ENCODE measurements at places on chromosomes 12 and 14.
A peak's percentile ranks its signal among the peaks of the same experiment; 100 is the strongest.

DNA sequence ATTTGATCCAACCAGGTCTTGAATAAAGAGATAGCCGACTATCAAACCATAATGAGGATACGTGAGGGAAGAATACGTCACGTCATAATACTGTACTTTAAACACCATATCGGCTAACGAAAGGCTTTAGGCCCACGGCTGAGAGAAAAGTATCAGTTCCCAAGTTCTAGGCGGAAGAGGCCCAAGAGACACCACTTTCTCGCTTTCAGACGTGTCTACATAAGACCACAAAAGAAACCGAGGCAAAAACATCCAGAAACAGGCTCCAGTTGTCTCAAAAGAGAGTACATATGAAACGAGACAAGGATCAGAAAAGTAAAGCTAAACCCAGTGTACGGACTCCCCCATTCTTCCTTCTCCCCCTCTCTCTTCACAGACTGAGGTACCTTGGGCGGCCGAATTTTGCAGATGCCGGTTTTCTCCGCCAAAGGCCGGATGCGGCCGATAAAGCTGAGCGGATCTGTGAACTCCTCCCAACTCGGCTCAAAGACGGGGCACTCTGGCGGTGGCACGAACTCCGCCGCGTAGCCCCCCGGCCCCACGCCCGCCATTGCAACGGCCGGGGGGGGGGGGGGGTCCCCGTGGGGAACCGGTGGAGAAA, 479 bp downstream of the KDM5A start:
- H3K27ac ChIP-seq: peak overlapping the region; percentile 94
- peak; percentile 31 for DNase-seq
- H3K4me1 ChIP-seq: peaks cover 15% of the 10 kb centered on the region
- H3K36me3 ChIP-seq: peaks cover 11% of the 10 kb centered on the region
- H3K4me3 ChIP-seq: peak overlapping the region; percentile 97

DNA sequence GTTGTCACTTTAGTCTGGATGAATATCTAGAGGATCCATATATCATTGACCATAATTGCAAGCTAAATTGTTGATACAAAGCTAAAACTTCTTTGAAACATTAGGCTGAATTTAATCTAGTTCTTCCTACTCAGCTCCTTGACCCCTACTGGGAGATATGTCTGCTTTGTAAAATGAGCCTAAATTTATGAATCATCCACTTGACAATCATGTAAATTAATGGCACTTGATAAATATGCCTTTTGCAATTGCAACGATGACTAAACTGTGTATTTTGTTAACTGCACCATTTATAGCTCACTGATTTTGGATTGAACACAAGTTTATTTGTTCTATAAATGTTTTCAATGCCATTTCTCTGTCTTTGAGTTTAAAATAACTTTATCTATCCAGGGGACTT, 1616.5 kb upstream of the FLRT2 start:
- H3K4me1 ChIP-seq: no peaks in the 10 kb centered on the region
- no peaks in the 10 kb centered on the region for H3K27me3 ChIP-seq
- no peak overlapping the region for H3K27ac ChIP-seq
- DNase-seq: no peak
- H3K36me3 ChIP-seq: no peaks in the 10 kb centered on the region
- no peak overlapping the region for H3K4me3 ChIP-seq

GRCh38 chr14:102930138-102930752, 7.8 kb downstream of the AMN start:
- peak overlapping the region; percentile 43 for H3K4me3 ChIP-seq
- H3K36me3 ChIP-seq: no peaks in the 10 kb centered on the region
- no peak for DNase-seq
- peaks cover 17% of the 10 kb centered on the region for H3K27me3 ChIP-seq

- no peaks in the 10 kb centered on the region for H3K4me1 ChIP-seq
- H3K4me3 ChIP-seq: no peak overlapping the region
- DNase-seq: no peak
- no peak overlapping the region for H3K27ac ChIP-seq
- H3K27me3 ChIP-seq: no peaks in the 10 kb centered on the region
Observed at GRCh38 chr12:26252946-26253345, 57.6 kb downstream of the SSPN start.

DNA sequence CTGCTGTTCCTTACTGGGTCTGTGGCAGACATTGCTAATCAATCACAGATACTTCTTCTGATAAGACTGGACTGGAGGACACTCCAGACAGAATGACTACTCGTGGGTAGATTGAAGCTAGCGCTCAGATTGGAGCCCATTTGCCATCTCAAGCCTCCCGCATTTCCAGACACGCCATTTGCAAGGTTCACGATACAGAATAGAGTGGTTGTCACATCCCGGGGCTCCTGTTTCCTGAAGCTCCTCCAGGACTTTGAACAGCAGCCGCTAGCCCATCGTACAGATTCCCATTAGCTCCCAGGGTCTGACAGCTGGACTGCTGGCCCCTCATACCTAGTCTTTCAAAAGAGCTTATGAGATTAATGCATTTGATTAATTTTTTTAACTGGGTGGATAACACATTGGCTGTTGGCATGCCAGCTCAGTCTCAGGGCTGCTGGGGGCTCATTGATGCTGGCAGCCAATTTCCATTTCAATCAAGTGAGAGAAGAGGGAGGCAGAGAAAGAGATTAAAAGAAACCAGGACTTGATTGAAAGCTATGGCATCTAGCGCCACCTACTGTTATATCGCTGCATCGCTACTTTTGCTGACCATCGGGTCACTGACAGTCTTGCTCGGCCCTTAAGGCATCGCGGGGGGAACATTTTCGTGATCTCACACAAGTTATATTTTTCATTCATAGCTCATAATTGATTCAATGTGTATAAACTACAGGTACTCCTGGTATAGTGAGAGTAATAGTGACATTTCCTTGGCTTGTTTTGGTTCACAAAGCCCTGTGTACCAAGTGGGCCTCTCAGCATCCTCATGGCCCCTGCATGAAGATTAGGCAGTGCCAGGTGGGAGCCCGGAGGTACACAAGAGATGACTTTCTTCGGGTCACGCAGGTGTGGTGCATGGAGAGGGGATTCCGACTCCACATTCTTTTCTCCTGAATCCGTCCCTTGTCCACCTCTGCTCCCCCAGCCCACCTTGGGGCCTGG, 78.6 kb downstream of the CCDC60 start:
- no peak for DNase-seq
- no peaks in the 10 kb centered on the region for H3K36me3 ChIP-seq
- no peak overlapping the region for H3K27ac ChIP-seq
- H3K4me1 ChIP-seq: no peaks in the 10 kb centered on the region

DNA sequence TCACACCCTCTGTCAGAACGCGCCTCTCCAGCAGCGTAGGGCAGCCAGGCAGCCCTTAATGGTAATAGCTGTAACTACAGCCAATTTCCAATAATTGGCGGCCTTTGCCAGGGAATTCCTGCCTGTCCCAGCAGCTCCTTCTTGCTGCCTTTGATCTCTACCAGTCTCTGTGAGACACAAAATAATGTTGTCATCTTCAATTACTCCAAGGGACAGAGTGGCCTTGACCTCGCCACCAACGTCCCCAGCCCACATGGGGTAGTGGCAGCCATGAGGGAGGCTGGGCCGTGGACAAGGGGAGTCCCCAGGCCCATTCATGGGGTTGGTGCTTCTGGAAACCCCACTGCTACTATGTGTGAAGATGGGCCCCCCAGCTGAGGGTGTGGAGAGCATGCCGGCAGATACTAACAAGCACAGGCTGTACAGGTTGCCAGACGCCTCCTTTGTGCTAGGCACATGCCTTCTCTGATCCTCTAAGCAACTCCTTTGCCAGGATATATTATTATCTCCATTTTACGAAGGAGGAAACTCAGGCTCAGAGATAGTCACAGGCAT, 17.4 kb upstream of the CLMN start:
- H3K4me3 ChIP-seq: no peak overlapping the region
- H3K27ac ChIP-seq: no peak overlapping the region
- DNase-seq: no peak
- H3K4me1 ChIP-seq: no peaks in the 10 kb centered on the region

- DNase-seq: no peak
- no peak overlapping the region for H3K27ac ChIP-seq
- no peak overlapping the region for H3K4me3 ChIP-seq
- H3K27me3 ChIP-seq: no peaks in the 10 kb centered on the region
- H3K36me3 ChIP-seq: no peaks in the 10 kb centered on the region
Observed at GRCh38 chr12:2457215-2457932, 337.4 kb upstream of the FKBP4 start.

- H3K4me3 ChIP-seq: no peak overlapping the region
- H3K36me3 ChIP-seq: no peaks in the 10 kb centered on the region
- DNase-seq: no peak
Observed at GRCh38 chr14:95321693-95322455, 2.2 kb upstream of the CLMN start.

- H3K36me3 ChIP-seq: no peaks in the 10 kb centered on the region
- peaks cover 4% of the 10 kb centered on the region for H3K4me1 ChIP-seq
- H3K27me3 ChIP-seq: no peaks in the 10 kb centered on the region
- no peak overlapping the region for H3K4me3 ChIP-seq
- no peak overlapping the region for H3K27ac ChIP-seq
Observed at GRCh38 chr14:75306927-75307699, 28.5 kb downstream of the FOS start.

DNA sequence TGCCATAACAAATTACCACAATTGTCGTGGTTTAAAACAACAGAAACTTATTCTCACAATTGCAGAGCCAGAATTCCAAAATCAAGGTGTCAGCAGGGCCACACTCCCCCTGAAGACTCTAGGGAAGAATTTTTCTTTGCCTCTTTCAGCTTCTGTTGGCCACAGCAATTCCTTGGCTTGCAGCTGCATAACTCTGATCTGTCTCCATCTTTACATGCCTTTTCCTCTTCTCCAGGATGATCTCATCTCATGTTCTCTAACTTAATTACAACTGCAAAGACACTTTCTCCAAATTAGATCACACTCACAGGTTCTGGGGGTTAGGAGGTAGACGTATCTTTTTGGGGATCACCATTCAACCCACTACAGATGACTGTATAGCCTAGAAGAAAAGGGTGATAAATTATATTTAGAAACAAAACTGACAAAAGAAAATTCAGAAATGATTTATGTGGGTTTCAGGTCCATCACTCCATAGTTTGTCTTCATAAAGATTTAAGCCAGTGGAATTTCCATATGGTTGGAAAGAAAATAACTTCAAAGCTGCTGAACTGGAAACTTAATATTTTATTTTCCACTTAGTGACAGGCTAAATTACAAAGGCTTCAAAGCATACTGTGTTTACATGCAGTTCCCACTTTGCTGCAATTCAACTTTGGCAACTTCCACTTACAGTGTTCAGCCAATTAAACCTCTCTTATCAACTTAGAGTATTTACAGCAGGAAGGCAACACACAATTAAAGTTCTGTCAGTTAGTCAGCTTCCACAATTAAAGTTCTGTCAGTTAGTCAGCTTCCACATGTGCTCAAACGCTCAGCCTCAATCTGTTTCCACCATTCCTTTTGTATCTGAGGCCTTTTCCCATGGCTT, 213.3 kb downstream of the EPS8 start:
- DNase-seq: no peak
- H3K27me3 ChIP-seq: no peaks in the 10 kb centered on the region
- no peak overlapping the region for H3K27ac ChIP-seq
- H3K4me1 ChIP-seq: no peaks in the 10 kb centered on the region
- no peak overlapping the region for H3K4me3 ChIP-seq
- no peaks in the 10 kb centered on the region for H3K36me3 ChIP-seq

- no peak overlapping the region for H3K4me3 ChIP-seq
- no peak for DNase-seq
- no peaks in the 10 kb centered on the region for H3K4me1 ChIP-seq
Observed at GRCh38 chr14:78107166-78107565, 63.0 kb upstream of the NRXN3 start.

GRCh38 chr12:50980545-50980944, 28.2 kb downstream of the HIGD1C start:
- no peak for DNase-seq
- no peaks in the 10 kb centered on the region for H3K27me3 ChIP-seq
- H3K36me3 ChIP-seq: no peaks in the 10 kb centered on the region
- no peak overlapping the region for H3K4me3 ChIP-seq
- H3K4me1 ChIP-seq: no peaks in the 10 kb centered on the region
- no peak overlapping the region for H3K27ac ChIP-seq

GRCh38 chr14:59543873-59544272, 32.7 kb downstream of the CCDC175 start:
- no peaks in the 10 kb centered on the region for H3K4me1 ChIP-seq
- no peak overlapping the region for H3K4me3 ChIP-seq
- no peaks in the 10 kb centered on the region for H3K27me3 ChIP-seq
- DNase-seq: no peak

DNA sequence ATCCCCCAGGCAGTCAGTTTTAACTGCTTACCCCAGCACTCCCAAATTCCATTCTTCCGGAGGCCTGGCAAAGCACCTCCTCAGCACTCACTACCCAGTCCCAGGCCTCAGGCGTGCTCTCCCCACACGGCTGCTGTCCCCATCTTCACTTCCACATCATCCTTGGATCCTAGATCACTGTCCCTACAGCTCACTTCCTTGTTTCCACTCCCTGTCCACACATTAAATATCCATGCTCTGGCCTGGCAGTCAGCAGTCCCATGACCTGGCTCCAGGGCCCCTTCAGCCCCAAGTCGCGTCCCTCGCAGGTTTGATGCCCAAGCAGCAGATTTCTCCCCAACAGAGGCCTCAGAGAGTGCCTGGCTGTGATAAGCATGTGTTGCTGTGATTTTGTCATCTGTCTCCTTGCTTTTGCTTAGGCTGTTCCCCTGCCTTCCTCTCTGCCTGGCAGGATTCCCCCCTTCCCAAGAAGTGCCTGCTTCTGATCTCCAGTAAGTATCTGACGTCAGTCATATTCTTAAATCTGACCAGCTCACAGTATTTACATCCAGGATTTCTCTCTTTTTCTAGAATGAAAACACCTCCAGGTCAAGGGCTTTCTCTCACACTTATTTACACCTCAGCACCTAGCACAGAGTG, 241.7 kb downstream of the ZFP36L1 start:
- no peaks in the 10 kb centered on the region for H3K36me3 ChIP-seq
- H3K4me1 ChIP-seq: no peaks in the 10 kb centered on the region
- no peaks in the 10 kb centered on the region for H3K27me3 ChIP-seq
- H3K27ac ChIP-seq: no peak overlapping the region
- no peak overlapping the region for H3K4me3 ChIP-seq

DNA sequence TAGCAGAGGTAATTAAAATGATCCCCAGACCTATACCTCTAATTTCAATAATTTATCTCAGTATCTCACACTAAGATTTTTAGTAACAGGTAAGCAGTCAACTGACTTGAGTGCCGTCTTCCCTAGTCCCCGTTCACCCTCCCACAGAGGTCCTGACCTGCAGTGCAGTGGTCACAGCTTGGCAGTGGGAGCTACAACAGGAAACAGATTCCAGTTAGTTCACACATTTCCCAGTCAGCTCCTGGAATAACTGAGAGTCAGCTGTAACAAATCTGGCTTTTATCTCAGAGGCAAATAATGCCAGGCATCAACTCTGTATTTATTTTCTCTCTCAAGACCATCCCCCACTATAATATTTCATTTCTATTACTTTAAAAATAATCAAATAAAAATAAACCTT, 308.2 kb downstream of the ATP23 start:
- H3K36me3 ChIP-seq: no peaks in the 10 kb centered on the region
- H3K27ac ChIP-seq: no peak overlapping the region
- H3K27me3 ChIP-seq: no peaks in the 10 kb centered on the region
- no peaks in the 10 kb centered on the region for H3K4me1 ChIP-seq
- no peak overlapping the region for H3K4me3 ChIP-seq
- no peak for DNase-seq
